ENCODE measurements at places on chromosomes 16 and 17. TPM values are rescaled to one million over a fixed set of nuclear protein-coding genes. Genes with fewer than 3 reads are reported as not detected.

The ABAT gene
- polyA plus RNA-seq, result 8.6 TPM

The HEATR9 gene
- 0.82 TPM for polyA plus RNA-seq

The PSME3IP1 gene
- polyA plus RNA-seq, result 93.1 TPM

The CLEC19A gene
- polyA plus RNA-seq, result 0.09 TPM

The DPEP2NB gene
- polyA plus RNA-seq, result 0.18 TPM

The CDH5 gene
- polyA plus RNA-seq, result 12.0 TPM

The ZNF624 gene
- 2.6 TPM for polyA plus RNA-seq

The ANKRD40CL gene
- 0.05 TPM for polyA plus RNA-seq

The KRTAP4-6 gene
- not detected for polyA plus RNA-seq

The ABCA3 gene
- 8.6 TPM for polyA plus RNA-seq

The GP2 gene
- polyA plus RNA-seq, result 0.94 TPM

The TP53TG3C gene
- polyA plus RNA-seq, result not detected

The STH gene
- not detected for polyA plus RNA-seq

The PVALEF gene
- polyA plus RNA-seq, result 0.02 TPM
